ENCODE measurements at places on chromosomes 3 and 15. TPM values are rescaled to one million over a fixed set of nuclear protein-coding genes. Genes with fewer than 3 reads are reported as not detected.

- no peak for DNase-seq
Observed at GRCh38 chr3:192365571-192365970, 361.8 kb downstream of the FGF12 start.

GRCh38 chr15:96914081-96914480 lies 583.6 kb downstream of the NR2F2 start:
- no peak for DNase-seq

DNA sequence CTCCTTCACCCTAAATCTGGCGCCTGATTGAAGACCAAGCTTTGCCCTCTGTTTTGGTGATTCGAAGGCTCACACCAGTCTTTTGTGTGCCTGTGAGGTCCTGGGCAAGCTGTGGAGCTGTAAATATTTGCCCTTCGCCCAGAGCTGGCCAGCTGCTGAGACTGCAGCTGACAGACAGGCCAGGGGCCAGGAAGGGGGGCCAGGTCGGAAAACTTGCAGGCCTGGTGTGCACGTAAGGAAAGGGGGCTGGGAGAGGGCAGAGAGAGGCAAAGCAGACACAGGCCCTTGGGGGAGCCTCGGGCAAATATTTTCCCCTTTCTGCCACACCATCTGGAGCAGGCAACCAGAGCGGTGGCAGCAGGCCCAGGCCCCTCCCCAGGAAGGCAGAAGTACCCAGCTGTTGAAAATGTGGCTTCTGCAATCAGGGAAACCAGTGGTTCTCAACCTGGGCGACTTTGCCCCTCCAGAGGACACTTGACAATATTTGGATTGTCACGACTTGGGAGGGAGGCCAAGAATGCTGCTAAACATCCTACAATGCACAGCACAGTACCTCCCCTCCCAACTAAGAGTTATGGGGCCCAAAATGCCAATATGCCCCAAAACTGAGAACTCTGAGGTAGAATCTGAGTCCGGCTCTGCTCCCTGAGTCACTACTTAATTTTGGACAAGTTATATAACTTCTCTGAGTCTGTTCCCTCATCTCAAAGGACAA lies 2.5 kb downstream of the PDZRN3 start:
- no peak for DNase-seq

- no peak for DNase-seq
Observed at GRCh38 chr3:194756791-194757325, 71.2 kb downstream of the FAM43A start.

GRCh38 chr15:63971904-63972303 lies 74.4 kb downstream of the DAPK2 start:
- no peak for DNase-seq

GRCh38 chr3:188683032-188683521 lies 488.7 kb upstream of the TPRG1 start:
- DNase-seq = no peak

- no peak for DNase-seq
Observed at GRCh38 chr3:125374501-125374995, 577 bp downstream of the ZNF148 start.

- no peak for DNase-seq
Observed at GRCh38 chr3:151377768-151378385, 6.7 kb downstream of the P2RY12 start.

GRCh38 chr3:183428447-183429211 lies at the start of gene MCF2L2:
Gene MCF2L2 (minus strand): TSS chr3:183428619. CDS start chr3:183427977, 642 bp downstream.
- DNase-seq = no peak

DNA sequence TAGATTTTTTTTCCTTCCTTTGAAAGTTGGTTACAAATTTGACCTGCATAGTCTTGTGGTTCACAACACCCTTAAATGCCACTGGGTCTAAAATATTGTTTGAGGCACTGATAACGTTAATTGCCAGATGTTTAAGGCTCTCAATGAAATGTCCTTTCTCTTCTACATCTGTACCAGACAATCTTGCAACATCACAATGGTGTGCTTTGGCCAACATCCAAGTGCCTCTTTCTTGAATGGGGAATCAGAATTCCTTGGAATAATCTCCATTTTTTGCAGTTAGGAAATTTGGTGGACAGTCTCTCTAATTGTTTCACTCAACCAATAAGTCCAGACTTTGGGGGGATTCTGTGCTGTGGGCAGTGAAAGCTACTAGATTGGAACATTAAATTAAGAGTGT lies 26.0 kb upstream of the PEX5L start:
- DNase-seq = no peak

The RTP3 gene
- polyA plus RNA-seq = not detected

The TNFSF10 gene
- polyA plus RNA-seq = 22.2 TPM

The AP3B2 gene
- polyA plus RNA-seq = 0.31 TPM

The FBXO40 gene
- polyA plus RNA-seq = not detected

The C2CD4A gene
- polyA plus RNA-seq = not detected

The NMB gene
- 4.1 TPM for polyA plus RNA-seq
